ENCODE measurements at places on chromosomes 13 and 19.

GRCh38 chr19:49890349-49891311, 6.1 kb downstream of the IL4I1 start:
- no peak for DNase-seq

DNA sequence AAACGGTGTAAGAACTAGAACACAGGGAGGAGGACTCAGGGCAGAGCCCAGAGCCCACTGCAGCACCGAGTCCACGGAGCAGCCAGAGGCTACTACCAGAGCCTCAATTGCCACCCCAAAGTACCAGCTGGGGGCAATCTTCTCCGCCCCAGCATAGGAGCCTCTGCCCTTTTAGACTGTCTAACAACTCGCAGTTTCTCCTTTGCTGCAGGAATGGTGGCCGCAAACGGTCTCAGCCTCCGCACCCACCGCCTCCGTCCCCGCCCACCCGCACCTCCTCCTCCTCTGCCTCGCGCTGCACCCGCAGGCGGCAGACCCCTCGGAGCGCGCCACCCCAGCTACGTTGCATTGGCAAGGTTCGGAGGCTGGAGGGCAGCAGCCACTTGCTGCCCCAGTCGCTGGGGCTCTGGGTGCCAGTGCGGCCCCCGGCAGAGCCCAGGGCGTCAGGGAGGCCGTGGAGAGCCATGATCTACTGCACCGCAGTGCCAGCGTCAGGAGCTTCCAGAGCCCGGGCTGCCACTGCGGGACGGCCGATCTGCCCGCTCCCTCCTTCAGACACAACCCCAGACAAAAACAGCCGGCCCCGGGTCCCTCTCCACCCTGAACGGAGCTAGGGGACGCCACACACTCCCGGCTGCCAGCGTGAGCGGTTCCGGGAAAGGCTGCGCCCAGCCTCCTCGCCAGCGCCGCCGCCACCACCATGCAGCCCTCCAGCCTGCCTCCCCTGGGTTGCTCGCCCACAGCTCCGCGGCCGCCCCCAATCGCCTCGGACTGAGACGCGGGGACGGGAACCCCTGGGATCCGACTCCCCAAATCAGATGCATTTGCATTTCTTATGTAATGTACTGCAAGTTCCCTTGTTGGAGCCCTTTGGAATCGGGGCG, 1.8 kb downstream of the FGF14 start:
- DNase-seq: peak; percentile 52

DNA sequence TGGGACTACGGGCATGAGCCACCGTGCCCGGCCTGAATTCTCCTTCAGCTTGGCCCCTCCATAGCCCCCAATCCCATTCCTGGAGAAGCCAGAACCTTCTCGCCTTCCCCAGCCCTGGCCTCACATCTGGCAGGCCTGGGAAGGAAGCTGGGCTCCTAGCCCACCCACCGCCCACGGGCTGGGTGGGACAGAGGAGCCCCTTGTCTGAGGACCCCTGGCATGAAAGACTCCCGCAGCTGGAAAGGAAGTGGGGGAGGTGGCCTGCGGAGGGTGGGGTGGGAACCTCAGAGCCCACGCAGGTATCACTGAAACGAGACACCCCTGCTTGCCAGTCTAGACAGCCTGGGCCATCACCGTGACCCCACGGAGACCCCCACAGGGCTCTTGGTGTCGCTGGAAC, 7.7 kb upstream of the NANOS3 start:
- DNase-seq: no peak

GRCh38 chr13:29020314-29020713, 200.2 kb downstream of the MTUS2 start:
- DNase-seq: no peak

GRCh38 chr13:80975903-80976302, 635.0 kb upstream of the SPRY2 start:
- DNase-seq: no peak

GRCh38 chr19:39582891-39583625, 19.3 kb upstream of the LGALS13 start:
- no peak for DNase-seq
